NCI-H345 (cell line): ENCODE measurements at places on chromosomes 5 and 9.

DNA sequence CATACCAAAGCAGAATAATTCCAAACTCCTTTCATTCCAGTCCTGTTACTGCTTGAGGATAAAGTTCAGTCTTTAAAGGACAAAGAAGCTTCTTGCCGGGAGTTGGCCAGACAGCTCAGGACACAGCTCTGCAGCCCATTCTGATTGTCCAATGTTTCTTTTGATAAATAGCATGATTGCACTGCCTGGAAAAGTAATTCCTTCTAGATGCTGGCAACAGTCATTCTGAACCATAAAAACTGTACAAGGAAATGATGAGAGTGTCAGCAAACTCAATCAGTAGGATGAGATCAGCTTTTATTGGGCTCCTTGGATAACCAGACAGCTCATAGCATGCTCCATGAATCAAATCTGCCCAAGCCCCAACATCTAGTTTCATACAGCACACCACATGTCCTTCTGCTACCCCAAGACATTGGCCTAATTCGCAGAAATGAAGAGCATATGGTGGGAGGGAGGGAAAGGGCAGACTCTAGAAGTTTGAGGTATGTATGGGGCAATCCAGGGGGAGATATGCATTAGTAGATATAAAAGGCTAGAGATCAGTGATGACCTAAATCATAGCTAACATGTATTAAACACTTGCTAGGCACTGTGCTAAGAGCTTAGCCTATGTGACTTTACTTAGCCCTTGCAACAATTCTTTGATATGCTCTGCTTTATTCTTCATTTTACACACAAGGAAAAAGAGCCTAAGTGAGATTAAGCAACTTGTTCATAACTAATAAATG lies 219.9 kb upstream of the NREP start:
- no peak for DNase-seq

DNA sequence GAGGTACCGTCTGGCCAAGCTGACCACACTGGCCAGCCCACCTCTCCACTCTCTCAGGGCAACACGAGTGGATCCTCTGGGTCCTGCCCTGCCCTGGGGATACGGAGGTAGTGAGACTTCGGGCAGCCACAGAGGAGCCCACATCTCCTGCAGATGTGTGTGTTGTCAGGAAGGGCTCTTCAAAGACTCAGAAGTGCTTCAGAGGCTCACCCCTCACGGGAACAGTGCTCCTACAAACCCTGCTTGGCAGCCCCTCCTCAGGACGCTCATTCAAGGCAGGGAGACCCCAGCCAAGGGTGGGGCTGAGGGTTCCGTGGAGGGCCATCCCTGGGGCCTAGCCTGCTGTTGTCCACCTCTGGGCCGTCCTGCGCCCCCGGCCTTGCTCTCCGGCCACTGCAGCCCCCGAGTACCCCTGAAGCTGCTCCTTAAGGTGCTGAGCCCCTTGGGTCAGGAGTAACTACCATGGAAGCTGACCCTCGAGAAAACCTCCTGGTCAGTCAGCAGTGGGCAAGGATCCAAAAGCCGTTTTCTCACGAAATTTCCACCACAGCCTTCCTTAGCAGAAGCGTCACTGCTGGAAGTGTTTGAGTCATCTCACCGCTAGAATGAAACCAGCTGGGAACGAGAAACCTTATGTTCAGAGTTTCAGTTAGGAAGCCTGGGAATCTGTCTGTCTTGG lies 23.2 kb upstream of the LRRC14B start:
- DNase-seq = no peak

GRCh38 chr9:93612796-93613154 lies 36.4 kb downstream of the PHF2 start:
- peak; percentile 76 for DNase-seq

DNA sequence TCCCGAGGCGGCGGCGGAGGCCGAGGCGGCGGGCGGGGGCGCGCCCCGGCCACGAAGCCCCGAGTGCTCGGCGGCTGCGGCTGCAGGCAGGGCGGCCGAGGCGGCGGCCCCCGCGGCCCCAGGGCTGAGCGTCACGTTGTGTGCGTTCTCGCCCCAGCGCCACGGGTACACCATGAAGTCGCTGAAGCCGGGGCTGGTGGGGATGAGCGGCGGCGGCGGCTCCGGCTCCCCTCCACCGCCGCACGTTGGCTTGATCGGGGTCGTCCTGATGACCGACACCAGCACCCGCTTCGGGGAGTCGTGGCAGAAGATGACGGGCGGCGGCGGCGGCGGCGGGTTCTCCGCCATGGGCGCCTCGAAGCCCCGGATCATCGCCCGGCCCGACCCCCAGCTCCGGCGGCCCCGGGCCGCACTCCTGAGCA lies 498 bp downstream of the ZNF367 start:
- DNase-seq = no peak

DNA sequence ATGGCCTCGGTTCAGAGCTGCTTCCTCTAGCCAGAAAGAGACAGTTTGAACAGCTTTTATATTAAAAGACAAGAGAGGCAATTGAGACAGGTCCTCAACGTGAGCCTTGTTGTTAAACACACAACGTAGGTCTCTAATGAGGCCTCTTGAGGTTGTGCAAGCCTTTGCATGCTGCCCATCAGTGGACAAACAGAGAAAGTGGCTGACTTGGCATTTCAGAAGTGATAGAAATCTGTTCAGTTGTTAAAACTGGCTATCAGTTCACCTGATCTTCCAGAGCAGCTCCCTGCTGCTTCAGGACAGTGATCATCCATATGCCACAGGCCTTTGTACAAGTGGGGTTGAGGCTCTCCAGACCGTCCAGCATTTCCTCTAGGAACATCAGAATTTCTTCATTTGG lies 58.8 kb downstream of the MROH2B start:
- DNase-seq = no peak

GRCh38 chr5:5290674-5291334 lies 131.7 kb upstream of the ICE1 start:
- no peak for DNase-seq

DNA sequence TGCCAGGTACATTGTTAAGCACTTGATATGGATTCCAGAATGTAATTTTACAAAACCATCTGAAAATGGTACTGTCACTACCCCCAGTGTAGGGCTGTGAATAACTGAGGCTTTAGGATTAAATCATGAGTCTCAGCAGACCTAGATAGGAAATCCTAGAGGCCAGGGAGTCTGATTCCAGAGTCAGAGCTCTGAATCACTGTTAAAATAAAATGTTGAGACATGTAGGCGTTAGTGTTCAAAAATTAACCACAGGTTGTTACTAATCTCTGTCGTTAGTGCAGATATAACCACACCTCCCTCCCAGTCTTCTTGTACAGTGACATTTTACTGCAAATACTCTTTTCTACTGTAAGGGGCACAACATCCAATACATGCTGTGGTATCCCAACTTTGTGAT lies 1828.8 kb downstream of the MAT2B start:
- no peak for DNase-seq
